Activated CD4-positive, alpha-beta T cell treated with anti-CD3 and anti-CD28 coated beads, Interleukin-2, amount 50 U/mL, for 1 hour (primary cell): ENCODE measurements at places on chromosomes 2 and 18.
A peak's percentile ranks its signal among the peaks of the same experiment; 100 is the strongest.

DNA sequence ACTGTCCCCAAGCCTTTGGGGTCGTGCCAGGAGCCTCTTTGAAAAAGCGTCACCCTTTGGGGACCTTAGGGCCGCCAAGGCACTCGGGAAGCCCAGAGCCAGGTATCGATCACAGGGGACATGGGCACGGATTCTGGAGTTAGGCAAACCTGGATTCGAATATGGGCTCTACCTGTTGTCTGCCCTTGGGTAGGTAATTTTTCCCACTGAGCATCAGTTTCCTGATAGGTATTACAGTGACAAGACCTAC, 9.3 kb downstream of the TMEM198 start:
- no peak for DNase-seq

GRCh38 chr2:31729442-31730092, 148.8 kb upstream of the SRD5A2 start:
- DNase-seq: no peak

DNA sequence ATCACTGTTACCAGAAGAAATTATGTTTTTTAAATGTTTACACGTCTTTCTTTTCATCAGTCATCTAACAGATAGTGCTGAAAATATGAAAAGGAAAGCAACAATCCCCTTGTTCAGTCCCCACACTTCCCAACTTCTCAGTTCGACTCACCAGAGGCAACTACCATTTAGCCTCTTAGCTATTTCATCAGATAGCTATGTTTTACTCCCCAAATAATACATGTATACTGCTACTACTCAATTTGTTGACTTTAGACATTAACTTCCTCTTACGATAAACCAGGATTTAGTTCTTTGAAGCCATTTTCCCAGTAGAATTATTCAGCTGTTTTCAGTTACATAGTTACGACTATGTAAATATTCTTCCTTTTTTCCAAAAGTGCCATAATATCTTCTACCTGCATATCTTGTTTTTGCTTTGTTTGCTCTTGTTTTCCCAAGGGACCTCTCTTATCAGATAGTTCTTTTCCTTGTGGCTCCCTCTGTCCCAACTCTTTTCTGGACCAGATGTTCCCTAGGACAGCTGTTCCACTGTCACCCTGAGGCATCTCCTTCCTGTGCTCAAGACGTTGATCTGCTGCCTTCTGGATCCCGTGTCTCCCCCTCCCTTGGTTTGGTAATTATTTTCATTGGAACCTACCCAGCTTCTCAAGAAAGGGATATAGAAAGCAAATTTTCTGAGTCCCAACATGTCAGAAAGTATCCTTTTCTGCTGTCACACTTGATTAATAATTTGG, 289.3 kb upstream of the TANK start:
- DNase-seq: no peak

GRCh38 chr2:240560084-240560479, at the start of gene DUSP28:
TSS of gene DUSP28 (plus strand) at chr2:240560357. CDS start at chr2:240560685, 328 bp downstream.
- DNase-seq: peak; percentile 87

DNA sequence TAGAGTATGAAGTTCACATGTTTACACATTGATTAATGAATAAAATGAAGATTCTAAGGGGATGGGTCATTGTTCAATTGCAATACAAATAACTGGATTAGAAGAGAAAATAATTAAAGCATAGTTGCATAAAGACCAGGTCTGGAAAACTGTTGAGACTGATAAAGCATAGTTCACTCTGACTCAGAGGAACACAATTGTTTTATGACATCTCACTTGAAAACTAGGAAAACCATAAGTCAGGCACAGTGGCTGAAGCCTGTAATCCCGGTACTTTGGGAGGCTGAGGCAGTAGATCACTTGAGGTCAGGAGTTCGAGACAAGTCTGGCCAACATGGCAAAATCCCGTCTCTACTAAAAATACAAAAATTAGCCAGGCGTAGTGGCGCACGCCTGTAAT, 46.7 kb downstream of the PLA2R1 start:
- no peak for DNase-seq

GRCh38 chr18:26549263-26550094, 1.1 kb upstream of the KCTD1 start:
- DNase-seq: no peak

GRCh38 chr18:31634331-31634713, 42.6 kb downstream of the TTR start:
- DNase-seq: no peak
